Activated naive CD4-positive, alpha-beta T cell treated with anti-CD3 and anti-CD28 coated beads, Interleukin-2, amount 50 U/mL, for 72 hours (primary cell): ENCODE measurements at places on chromosomes 3 and 15.

DNA sequence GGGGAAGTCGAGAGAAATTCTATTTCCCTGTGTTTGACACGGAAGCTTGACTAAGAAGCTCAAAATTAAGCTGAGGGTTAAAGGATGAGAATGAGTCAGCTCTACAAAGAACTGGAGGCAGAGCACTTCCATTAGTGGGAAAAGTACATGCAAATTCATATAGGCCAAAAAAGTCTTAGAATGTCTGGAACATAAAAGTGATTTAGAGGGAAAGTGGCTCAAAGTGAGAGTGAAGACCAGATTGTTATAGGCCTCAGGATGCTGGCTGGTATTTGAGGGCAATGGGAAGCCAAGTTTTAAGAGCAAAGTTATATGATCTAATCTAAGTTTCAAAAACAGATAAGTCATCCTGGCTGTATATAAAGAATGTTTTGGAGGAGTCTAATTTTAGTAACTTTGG, 857.3 kb downstream of the NAALADL2 start:
- no peak for DNase-seq

DNA sequence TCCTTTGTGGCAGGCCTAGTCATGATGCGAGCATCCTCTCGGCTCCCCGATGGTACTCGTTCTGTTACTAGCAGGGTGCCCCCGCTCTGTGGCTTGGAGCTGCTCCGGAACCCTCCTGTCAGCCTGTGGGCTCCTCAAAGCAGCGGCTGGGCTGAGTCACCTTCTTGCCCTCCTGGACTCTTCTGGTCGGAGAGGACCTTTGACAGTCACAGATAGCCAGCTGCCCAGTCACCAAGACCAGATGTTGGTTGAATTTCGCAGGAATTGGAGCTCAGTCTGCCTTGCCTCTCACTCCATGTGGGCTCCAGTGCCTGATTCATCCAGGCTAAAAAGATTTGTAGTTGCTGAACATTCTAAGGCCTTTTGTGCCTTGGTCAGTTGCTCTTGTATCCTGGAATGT, 94.5 kb downstream of the CHCHD6 start:
- no peak for DNase-seq

DNA sequence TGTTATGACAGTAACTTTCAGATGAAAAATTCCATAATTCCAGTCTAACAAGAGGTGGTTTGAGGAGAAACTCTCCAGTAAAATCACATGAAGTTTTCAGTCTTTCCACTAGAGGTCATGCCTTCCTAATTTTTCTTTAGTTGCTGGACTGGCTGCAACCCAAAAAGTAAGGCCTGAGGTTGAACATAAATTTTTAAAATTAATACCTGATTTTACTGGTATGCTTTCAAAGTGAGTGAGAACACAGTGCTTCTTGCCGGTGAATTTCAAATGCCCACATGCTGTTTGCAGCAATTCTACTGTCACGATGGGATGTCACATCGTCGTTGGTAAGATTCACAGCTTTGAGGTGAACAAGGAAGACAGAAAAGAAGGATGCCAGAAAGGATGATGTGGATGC, 89.0 kb upstream of the FGF12 start:
- DNase-seq: no peak

DNA sequence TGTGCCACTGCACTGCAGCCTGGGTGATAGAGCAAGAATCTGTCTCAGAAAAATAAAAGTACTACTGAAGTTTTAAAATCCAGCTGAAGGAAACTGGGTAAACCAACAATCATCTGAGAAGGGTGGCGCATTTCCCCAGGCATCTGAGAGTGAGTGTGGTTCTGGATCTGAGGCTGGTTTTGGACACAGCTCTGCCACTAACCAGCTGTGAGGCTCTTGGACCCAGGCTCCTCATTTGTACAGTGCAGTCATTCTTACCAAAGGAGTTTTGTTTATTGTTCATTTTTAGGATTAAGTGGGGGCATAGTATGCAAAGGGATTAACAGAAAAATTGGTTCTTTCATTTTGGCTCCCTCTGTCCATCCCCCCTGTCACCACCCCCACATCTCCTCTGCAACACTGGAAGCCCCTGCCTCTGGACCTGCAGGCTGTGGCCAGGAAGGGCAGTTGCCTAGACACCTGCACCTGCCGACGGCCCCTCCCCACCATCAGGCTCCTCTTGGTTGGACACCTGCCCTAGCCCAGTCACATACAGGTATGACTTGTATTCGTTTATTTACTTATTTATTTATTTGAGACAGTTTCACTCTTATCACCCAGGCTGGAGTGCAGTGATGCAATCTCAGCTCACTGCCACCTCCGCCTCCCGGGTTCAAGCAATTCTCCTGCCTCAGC, 8.8 kb downstream of the NUP210 start:
- no peak for DNase-seq

DNA sequence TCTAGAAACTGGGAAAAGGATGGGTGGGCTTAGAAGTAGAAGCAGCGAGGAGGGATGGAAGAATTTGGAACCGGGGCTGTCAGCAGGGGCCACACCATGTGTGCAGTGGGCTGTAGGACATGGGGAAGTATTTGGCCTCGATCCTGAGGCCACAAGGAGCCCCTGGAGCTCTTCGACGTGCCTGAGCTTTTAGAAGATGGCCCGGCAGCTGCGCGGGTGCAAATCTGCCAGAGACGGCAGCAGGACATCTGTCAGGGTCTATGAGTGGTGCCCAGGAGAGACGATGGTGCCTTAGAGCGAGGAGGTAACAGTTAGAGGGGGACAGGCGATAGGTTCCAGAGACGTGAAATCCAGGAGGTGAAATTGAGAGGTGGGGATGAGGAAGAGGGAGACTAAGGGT, 321.1 kb downstream of the UACA start:
- no peak for DNase-seq
